Thymus (tissue), 14 donors: ENCODE measurements at places on chromosomes 2 and 18. TPM values are rescaled to one million over a fixed set of nuclear protein-coding genes. Genes with fewer than 3 reads are reported as not detected.

Gene HNMT
- 16.6 TPM for total RNA-seq

Gene ABHD1
- 0.09 TPM for total RNA-seq

Gene FOXI3
- total RNA-seq, result 0.05 TPM

Gene B3GNT7
- 2.2 TPM for total RNA-seq

DNA sequence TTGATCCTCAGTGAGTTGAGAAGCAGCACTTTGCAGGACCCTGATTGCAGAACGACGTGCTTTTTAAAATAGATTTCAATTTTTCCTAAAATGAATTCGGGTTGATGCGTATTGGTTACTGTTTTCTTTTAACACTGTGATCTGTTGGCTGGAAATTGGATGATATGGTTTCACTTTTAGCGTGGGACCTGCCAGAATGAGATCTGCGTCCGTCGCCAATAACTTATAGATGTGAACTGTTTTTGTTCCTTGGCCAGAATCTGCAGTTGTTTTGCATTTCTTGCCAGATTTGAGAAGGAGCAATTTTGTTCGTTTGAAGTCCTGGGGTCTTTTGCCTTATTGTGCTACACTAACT is 703 bp downstream of the UGGT1 start:
- H3K27ac ChIP-seq, result peak overlapping the region; percentile 82
- no peak for DNase-seq
- peaks cover 10% of the 10 kb centered on the region for H3K4me1 ChIP-seq
- H3K4me3 ChIP-seq, result peak overlapping the region; percentile 76

- no peaks in the 10 kb centered on the region for H3K27me3 ChIP-seq
- no peaks in the 10 kb centered on the region for H3K4me1 ChIP-seq
- no peak for DNase-seq
- H3K27ac ChIP-seq, result no peak overlapping the region
- H3K36me3 ChIP-seq, result no peaks in the 10 kb centered on the region
Measured at GRCh38 chr18:38329145-38329544, 763.5 kb upstream of the CELF4 start.

DNA sequence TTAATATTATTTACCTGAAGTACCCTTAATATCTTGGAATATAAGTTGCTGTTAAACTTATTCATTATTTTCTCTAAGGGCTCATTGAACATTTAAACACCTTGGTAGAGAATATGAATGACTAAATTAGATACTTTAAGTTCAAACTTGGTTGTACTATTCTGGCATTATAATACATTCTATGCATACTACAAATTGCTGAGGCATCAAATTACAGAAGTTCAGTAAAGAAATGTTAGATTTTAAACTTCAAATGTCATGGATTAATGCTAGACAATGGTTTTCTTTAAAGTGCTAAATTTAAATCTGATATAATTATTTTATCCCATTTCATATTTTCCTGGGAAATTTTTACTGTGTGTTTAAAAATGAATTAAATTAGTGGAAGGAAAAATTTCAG is 63.1 kb downstream of the CDCA7 start:
- no peak overlapping the region for H3K27ac ChIP-seq
- peaks cover 9% of the 10 kb centered on the region for H3K27me3 ChIP-seq
- no peaks in the 10 kb centered on the region for H3K36me3 ChIP-seq
- H3K4me1 ChIP-seq, result no peaks in the 10 kb centered on the region
- DNase-seq, result no peak
- H3K4me3 ChIP-seq, result no peak overlapping the region

- H3K4me3 ChIP-seq, result no peak overlapping the region
- H3K27me3 ChIP-seq, result no peaks in the 10 kb centered on the region
- no peaks in the 10 kb centered on the region for H3K4me1 ChIP-seq
- no peaks in the 10 kb centered on the region for H3K36me3 ChIP-seq
Measured at GRCh38 chr2:190838492-190838910, 42.1 kb upstream of the GLS start.
